ENCODE measurements at places on chromosomes 7 and 10. TPM values are rescaled to one million over a fixed set of nuclear protein-coding genes. Genes with fewer than 3 reads are reported as not detected.

The AKR1B15 gene
- 0.23 TPM for total RNA-seq

The SFTPA1 gene
- total RNA-seq = not detected

The FEZF1 gene
- not detected for total RNA-seq

The SLC29A3 gene
- total RNA-seq = 2.7 TPM

The WDFY4 gene
- not detected for total RNA-seq

The ZNF804B gene
- total RNA-seq = not detected

The PLEKHS1 gene
- total RNA-seq = not detected

The CALCR gene
- not detected for total RNA-seq

The SLC26A4 gene
- not detected for total RNA-seq

The LFNG gene
- total RNA-seq = 9.4 TPM

The CEP41 gene
- total RNA-seq = 14.7 TPM

The ELFN1 gene
- total RNA-seq = 2.7 TPM

The SEMA3C gene
- total RNA-seq = 70.1 TPM
